ENCODE measurements at places on chromosomes 3 and 15.
A peak's percentile ranks its signal among the peaks of the same experiment; 100 is the strongest.

- peak; percentile 26 for DNase-seq
Measured at GRCh38 chr3:168085491-168086119, 10.1 kb downstream of the GOLIM4 start.

- DNase-seq: no peak
Measured at GRCh38 chr3:88267441-88267840, 117.7 kb downstream of the C3orf38 start.

GRCh38 chr3:115689928-115690327, 66.6 kb downstream of the GAP43 start:
- DNase-seq: no peak

- no peak for DNase-seq
Measured at GRCh38 chr15:28975766-28976179, 90.0 kb downstream of the APBA2 start.

DNA sequence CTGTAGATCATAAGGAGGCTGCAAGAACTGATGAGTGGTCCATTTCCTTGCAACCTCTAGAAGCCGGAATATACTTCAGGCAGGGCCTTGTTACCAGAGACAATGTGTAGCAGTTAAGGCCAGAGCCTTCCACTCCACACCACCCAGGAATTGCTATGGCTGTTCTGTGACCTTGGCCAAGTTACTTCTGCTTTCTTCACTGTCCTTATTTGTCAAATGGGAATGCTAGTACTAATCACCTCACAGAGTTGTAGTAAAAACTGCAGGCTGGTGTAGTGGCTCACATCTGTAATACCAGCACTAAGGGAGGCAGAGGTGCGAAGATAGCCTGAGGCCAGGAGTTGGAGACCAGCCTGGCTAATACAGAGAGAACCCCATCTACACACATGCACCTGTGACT, 28.7 kb upstream of the RPN1 start:
- no peak for DNase-seq

DNA sequence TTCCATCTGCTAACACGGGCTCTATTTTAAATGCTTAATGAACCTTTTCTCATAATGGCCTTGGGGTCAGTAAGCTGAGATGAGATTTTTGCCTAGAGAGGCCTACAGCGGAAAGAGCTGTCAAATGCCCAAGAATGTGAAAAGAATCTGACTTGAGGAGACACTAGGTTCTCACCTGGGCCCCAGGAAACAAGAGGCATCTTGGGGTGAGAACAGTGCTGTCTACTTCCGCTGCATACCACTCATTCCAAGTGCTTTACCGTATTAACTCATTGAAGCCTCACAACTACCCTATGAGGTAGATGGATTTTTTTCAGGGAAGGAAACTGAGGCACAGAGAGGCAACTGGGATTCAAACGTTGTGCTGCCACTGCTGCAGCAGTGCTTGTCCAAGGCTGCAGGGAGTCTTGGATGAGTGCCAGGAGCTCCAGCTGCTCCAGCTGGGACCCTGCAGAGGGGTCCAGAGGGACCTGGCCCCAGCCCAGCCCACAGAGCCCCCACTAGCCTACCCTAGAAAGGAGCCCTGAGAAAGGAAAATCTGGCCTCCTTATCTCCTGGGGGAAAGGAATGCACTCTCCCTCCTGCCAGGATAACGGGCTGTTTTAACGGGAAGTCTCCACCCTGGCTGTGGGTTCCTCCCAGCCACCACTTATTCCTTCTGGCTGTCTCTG, 68.4 kb downstream of the SLC12A8 start:
- DNase-seq: no peak

DNA sequence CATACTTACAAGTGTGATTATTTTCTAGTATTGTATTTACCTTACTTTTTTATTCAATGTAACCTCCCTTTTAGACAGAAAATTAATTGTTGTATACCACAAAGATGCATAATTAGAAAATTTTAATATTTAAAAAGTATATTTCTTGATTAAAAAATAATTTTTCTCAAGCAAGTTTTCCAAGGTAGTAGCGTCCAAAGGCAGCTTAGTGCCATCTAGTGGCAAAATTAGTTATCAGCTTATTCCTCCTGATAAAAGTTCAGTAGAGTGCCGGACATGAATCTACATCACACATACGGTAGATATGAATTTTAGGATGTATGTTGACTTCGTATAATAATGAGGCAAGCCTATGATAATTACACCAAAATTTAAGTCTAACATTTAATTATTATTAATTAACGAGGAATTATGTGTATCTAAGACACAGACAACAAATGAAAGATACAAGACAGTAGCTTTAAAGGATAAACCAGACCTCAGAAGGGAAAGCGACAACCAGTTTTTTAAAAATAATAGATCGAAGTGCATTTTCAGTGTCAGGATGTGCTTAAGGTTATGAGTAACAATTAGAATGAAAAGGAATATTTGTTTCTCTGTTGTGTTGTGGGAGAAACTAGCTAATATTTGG, 405.9 kb downstream of the ROBO1 start:
- no peak for DNase-seq

- no peak for DNase-seq
Measured at GRCh38 chr15:101807345-101807945, 4.1 kb downstream of the OR4F6 start.

DNA sequence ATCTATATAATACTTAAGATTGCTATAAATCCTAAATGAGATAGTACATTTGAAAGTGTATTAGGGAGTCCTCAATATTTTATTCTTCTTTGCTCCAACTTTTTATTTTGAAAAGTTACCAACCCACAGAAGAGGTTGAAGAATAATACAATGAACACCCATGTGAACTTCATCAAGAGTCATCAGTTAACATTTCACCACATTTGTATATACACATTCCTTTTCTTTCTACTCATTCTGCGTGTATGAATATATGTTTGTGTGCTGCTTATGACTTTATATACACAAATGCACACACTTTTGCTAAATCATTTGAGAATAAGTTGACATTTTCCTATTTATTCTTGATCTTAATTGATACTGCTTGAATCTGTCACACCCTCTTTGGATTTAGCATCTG, 193.3 kb upstream of the CGNL1 start:
- no peak for DNase-seq

- no peak for DNase-seq
Measured at GRCh38 chr3:76724706-76725105, 315.2 kb upstream of the ROBO2 start.

- no peak for DNase-seq
Measured at GRCh38 chr3:135792174-135792573, 173.4 kb upstream of the PPP2R3A start.

- DNase-seq: no peak
Measured at GRCh38 chr15:25062551-25063430, 108.0 kb downstream of the SNRPN start.

DNA sequence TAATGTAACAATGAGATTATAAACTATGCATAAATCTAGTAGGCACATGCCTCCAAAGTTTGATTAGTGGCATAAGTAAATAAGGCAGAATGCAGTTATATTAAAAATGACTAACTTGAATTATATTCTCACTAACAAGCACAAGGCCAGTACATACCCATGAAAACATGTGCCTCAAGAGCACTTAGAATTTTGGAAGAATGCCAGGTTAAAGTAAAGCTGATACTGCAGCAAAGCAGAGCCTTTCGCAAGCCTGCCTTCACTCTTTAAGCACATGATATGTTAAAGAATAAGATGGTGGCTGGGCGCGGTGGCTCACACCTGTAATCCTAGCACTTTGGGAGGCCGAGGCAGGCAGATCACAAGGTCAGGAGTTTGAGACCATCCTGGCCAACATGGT, 49.0 kb downstream of the KBTBD12 start:
- no peak for DNase-seq

DNA sequence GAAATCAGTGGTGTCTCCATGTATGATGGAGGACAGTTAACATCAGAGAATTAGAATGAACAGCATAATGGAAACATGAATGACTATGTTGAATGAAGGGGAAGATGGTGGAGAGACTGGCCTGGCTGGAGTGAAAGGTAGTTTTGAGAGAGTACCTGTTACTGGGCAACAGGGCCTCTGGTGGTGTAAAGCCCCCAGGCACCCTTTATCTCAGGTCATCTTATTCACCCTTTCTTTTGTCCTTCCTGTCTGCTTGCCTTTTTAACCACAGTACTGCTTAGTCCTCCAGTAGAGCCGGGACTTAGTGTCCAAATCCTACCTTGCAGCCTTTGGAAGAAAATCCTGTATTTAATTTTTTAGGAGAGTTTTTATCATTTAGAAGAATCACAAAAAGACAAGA, 6.2 kb downstream of the IREB2 start:
- no peak for DNase-seq

DNA sequence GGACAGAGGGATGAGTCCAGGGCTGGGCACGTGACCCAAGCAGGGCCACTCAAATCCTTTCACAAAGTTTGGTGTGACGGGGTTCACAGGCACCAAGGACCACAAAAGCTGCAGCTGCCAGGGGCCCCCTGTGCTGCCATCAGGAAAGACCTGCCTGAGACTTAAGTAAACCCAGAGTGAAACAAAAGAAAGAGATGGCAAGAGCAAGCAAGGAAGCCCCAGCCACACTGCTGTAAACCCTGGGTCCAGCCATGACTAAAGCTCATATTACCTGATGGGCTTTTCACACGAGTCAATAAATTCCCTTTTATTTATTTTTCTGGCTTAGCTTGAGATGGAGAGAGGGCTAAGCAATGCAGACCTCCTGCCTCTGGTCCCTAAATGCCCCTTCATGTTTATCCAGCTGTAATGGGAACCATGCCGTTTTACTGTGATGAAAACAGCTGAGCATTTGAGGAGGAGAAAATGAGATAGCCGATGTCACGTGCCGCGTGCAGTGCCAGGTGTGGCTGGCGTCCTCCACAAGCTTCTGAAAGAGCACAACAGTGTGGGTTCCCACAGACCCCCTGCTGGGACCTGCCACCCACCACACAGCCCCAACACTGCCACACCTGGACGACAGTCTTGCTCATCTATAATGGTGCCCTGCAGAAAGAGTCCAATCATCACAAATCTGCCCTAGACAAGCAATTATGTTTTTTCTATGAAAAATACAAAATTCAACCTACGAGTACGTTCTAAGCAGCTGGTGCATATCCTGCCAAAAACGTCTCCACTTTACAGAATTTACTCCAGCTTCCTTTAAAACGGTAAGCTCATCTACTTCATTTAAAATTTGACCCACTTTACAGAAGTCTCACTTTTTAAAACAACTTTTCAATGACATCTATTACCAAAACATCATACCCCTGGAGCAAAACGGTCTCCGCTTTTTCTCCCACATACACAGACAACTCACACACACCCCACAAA, 34.2 kb downstream of the ADAMTS17 start:
- no peak for DNase-seq

GRCh38 chr15:52095597-52096262, 16.8 kb downstream of the BCL2L10 start:
- DNase-seq: no peak

- DNase-seq: peak; percentile 72
Measured at GRCh38 chr15:40064231-40064894, 25.4 kb upstream of the SRP14 start.

DNA sequence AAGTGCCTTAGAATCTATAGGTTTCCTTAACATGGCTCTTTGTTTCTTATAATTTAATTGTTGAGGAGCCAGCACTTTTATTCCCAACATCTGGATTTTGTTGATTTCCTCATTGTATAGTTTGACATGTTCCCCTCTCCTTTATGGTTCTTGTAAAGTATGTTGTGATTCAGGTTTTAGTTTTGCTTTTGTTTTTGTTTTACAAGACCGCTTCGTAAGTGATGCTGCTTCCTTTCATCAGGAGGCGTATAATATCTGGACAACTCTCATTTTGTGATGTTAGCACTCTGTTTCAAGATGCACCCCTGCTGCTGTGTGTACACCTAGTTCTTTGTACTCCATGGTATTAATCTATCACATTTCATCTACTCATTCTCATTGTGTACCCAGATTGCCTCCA, 48.7 kb downstream of the SLC49A4 start:
- DNase-seq: no peak

- no peak for DNase-seq
Measured at GRCh38 chr3:113205481-113205880, 5.9 kb upstream of the BOC start.

GRCh38 chr3:195147649-195148080, 123.3 kb downstream of the XXYLT1 start:
- DNase-seq: peak; percentile 75

DNA sequence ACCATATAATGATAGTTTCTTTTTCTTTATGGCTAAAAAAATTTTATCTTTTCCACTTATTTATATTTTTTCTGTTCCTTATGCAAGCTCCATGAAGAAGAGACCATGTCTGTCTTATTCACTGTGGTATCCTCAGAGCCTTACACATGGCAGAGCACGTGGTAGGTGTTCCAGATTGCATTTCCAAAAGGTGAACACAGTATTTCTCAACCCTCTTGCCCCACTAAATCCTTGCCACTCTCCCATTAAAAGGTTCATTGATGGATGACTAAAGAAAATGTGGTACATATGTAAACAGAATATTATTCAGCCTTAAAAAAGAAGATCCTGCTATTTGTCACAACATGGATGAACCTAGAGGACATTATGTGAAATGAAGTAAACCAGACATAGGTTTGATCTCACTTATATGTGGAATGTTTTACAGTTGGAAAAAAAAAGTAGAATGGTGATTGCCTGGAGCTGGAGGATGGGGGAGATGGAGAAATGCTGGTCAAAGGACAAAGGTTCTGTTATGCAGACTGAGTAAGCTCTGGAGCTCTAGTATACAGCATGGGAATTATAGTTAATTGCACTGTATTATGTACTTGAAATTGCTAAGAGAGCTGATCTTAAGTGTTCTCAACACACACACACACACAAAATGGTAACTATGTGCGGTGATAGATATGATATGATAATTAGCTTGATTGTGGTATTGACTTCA, 266.7 kb downstream of the CNTN3 start:
- no peak for DNase-seq

DNA sequence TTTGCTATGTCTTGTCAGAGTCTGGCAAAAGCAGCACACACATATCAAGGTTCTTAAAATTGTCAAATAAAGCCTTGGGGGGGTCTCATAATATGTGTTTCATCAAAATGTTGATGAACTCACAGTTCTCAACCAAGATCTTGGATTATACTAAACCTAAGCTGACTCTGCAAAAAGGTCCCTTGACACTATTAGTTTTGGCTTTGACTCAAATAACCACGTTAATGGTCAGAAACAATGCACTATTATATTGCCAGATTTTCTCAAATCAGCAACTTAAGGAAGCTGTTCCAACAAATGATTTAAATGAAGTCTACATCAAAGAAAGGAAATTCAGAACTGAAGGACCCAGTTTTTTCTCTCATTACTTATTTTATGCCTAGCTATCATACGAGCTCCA, 1063.9 kb downstream of the ROBO1 start:
- DNase-seq: no peak

GRCh38 chr3:182793663-182794454, 555 bp downstream of the ATP11B start:
- DNase-seq: peak; percentile 76

DNA sequence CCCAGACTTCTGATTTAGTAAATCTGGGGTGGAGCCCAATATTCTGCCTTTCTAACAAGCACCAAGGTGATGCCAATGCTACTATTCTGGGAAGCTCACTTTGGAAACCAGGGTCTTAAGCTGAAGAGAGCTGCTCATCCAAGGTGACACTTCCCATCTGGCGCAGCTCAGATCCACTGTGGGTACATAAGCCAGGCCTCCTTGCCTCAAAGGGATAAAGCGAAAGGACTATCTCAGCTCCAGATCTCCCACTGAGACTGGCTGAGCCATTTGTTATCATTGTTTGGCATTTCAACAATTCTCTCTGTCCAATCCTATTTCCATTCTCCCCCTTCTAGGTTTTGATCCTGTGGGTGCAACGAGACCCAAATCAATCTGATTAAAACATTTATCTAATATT, 323.8 kb downstream of the GBE1 start:
- no peak for DNase-seq

- no peak for DNase-seq
Measured at GRCh38 chr3:11534011-11534792, 109.5 kb downstream of the VGLL4 start.
